Stimulated activated CD4-positive, alpha-beta T cell treated with anti-CD3 and anti-CD28 coated beads, TNF-alpha, amount 100 ng/mL, for 48 hours (primary cell): ENCODE measurements at places on chromosomes 7 and 10.
A peak's percentile ranks its signal among the peaks of the same experiment; 100 is the strongest.

DNA sequence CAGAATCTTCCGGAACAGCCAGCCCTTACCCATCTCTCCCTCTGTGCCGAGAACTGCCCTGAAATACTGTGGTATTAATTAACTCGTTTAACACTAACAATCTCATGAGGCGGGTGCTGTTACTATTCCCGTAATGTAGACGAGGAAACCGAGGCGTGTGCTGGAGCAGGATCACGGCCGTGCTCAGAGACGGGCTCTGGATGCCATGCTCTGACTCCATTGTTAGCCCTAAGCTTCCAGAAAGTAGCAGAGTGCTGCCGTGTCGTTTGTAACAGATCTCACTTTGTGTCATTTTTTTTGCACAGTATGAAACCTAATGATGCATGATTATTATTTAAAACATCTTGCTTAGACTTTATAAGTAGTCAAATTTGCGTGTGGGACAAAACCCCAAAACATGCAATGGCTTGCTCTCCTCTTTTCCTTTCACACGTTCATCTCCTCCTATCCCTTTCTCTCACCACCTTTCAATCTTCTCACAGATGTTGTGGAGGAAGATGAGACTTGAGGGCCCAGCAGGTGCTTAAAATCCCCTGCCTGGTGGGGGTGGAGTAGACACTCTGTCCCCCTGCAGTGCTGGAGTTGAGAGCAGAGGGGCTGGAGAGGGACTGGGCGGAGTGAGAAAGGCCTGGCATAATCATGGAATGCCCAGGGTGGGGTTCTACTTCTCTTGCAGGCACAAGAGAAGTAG lies 482 bp upstream of the ACTR3C start:
- no peak for DNase-seq

- DNase-seq: no peak
These were observed 237.5 kb upstream of the GNAI1 start for GRCh38 chr7:79897166-79897565.

GRCh38 chr10:99341860-99342490 lies 12.8 kb downstream of the CNNM1 start:
- no peak for DNase-seq

DNA sequence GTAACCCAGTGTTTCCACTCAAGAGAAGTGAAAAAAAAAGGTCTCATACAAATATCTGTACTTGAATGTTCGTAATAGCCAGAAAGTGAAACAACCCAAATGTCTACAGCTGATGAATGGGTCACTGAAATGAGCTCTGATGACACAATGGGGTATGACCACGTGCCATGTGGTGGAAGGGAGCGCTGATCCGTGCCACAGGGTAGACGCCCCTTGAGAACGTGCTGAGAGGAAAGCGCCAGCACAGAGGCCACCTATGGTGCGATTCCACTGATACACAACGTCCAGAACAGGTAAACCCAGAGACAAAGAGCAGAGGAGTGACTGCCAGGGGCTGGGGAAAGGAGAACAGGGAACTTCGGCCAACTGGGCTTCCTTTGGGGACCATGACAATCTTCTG lies 50.3 kb downstream of the MAD1L1 start:
- DNase-seq: no peak

DNA sequence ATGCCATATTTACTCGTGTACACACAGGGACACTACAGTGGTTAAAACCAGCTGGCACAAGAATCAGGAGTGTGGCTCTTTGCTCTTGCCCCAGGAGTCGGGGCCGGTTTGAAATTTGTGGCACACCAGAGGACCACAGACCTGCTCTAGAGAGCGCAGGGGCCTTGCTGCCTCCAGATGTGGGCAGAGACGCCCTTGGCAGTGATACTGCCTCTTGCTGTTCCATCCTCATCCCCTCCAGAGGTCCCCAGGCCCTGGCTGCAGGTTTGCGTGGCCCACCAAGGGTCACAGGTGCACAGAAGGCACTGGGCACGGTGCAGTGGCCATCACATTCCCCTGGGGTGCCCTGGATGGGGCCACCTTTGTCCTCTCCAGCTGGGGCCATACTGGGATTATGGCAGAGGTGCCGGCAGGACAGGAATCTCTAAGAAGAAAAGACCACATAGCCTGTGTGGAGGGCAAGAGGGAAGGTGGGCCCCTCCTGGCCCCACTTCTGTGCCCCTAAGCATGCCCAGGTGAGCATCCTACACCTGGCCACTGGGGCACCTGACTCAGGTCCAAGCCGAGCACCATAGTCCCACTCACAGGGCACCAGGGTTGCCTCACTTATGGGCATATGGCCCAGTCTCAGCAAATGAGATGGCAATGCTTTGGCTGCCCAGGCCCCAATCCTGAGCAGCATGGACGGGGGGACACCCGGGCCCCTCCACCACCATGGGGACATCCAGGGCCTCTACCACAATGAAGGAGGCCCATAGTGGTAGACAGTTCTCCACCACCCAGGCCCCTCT lies 45.6 kb downstream of the FOXL3 start:
- no peak for DNase-seq

DNA sequence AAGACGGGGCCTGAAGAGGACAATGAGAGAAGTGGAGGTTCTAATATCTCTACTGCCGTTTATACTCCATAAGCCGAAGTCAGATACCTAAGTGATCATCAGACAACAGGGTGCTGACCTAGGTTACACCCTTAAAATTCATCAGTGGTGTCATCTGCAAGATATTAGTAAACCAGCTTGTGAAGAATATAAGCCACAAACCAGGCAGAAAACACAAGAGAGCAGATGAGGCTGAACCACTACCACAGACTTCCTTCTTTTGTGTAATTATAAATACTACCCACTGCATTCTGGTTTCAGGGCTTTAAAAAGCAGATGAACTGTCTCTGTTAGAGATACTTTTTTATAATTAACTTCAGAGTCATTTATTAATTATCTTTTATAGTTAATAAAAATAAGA lies 69.0 kb upstream of the LRRC17 start:
- no peak for DNase-seq

- no peak for DNase-seq
These were observed 1083.9 kb downstream of the SORCS3 start for GRCh38 chr10:105725007-105725406.

- no peak for DNase-seq
These were observed 90.0 kb downstream of the DYNC2I1 start for GRCh38 chr7:158946329-158946728.

- no peak for DNase-seq
These were observed 152.3 kb downstream of the CELF2 start for GRCh38 chr10:11169976-11170375.

DNA sequence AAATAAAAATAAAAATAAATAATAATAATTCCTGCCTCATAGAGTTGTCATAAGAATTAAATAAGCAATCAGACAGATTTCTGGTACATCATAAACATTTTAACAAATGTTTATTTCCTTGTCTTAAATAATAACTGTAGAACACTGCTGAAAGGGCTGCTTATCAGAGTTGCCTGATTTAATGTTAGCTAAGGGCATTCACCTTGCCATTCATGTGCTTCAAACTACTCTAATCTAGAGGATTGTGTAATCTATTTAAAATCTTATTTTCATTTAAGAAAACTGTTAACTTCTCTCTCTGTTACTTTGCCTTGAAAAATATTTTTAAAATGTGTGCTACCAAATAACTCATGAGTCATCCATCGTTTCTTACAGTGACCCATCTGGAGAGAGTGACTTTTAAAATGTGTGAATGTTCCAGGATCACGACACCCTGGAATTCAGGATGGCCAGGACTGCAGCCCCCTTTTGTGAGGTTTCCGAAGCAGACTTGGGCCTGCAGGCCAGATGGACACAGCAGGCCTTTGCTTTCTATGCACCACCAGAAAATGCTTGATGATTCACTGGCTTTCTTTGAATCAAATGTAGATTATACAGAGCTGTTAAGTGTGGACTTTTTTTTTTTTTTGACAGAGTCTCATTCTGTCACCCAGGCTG lies 109.1 kb upstream of the TNS3 start:
- no peak for DNase-seq

DNA sequence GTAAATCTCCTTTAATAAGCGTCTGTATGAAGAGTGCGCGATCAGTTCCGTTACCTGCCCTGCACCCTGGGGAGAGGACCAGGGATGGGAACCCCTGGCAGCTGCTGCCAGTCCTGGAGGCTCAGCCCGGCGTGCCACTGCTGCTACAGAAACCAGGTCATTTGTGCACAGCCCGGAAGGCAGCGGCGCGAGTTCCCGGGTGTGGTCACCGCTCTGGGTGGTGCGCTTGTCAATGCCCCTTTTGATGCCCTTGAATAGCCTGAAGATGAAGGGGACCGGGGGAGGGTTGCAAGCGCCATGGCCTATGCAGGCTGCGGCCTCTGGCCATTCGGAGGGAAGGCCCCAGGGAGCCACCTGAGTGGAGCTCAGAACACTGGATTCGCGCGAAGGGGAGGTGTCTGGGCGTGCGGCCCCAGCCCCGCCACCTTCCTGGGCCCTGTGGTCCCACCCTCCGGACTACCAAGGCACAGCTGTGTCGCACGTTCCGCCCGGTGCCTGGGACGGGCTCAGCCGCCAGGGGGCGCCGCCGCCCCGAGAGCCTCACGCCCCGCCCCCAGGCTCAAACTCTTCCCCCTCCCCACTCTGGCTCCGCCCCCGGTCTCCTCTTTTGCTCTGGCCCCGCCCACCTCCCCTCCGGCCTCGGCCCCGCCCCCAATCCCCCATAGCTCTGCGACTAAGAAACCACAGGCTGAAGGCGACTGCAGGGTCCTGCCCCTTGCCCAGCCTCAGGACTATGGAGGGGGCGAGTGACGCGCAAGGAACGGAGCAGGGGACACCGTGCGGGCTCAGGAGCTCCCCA lies 16.5 kb downstream of the AP5Z1 start:
- peak; percentile 60 for DNase-seq

- DNase-seq: peak; percentile 82
These were observed at the start of gene ASL for GRCh38 chr7:66075590-66076461. ASL (plus strand) TSS chr7:66075819; CDS start chr7:66076082, 263 bp downstream.

- no peak for DNase-seq
These were observed 247.0 kb downstream of the SNX10 start for GRCh38 chr7:26538689-26539088.

GRCh38 chr10:13383399-13383761 lies 35.3 kb upstream of the SEPHS1 start:
- no peak for DNase-seq

- DNase-seq: no peak
These were observed 6.8 kb upstream of the TAS2R60 start for GRCh38 chr7:143436325-143436946.

GRCh38 chr10:93799155-93799708 lies 41.5 kb downstream of the LGI1 start:
- DNase-seq: no peak

- no peak for DNase-seq
These were observed 92.0 kb upstream of the BMPER start for GRCh38 chr7:33813331-33813730.

DNA sequence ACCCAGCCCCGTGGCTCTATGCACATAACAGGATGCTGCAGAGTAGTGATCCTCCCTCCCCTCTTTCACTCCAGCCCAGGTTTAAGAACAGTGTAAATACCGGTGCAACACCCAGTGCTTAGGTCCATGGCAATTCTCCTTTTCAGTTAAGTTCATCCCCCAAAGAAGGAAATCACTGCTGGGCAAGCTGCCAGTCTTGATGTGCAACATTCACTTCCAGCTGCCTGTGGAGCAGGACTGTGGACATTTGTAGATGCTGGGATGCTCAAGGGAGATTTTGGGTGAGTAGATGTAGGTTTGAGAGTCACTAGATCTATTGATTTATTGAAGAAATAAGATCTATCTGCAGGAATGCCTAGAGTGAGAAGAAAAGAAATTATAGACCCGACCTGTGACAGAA lies 294.3 kb upstream of the KIAA1217 start:
- DNase-seq: no peak

GRCh38 chr10:119454316-119454715 lies 88.2 kb downstream of the RGS10 start:
- DNase-seq: no peak

GRCh38 chr7:140235114-140235513 lies 58.3 kb upstream of the KDM7A start:
- no peak for DNase-seq

DNA sequence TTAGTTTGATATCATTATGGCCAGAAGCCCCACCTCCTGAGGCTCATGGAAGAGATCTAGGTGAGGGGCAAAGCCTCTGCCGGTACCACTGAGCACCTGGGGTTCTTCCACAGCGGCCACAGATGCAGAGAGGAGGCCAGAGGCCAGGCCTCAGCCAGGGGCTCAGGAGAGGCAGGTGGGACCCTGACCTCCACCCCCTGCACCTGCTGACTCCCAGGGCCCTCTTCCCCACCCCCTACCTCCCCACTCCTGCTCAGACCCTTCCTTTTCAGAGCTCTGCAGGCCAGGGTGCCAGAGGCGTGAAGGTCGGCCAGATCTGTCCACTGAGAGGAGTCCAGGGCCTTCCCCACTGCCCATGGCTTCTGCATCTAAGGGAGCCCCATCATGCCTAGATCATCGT lies 178.7 kb upstream of the PPP2R2D start:
- DNase-seq: no peak

DNA sequence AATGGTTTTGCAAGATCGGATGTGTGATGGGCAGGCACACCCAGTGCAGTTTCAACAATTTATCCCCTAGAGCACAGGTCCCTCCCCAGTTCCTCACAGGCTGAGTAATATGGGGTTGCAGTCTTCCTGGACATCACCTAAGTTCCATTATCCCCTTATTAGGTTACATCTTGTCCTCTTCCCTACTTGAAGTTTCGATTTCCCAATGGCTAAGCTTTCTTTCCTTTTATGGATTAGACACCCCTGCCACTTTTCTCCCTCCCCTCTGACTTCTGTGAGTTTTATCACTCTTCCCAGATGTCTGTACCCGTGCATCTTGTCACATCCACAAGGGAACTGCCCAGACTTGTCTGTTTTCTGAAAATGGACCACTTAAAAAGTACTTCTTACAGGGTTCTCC lies 2.4 kb upstream of the NIPSNAP2 start:
- DNase-seq: no peak

DNA sequence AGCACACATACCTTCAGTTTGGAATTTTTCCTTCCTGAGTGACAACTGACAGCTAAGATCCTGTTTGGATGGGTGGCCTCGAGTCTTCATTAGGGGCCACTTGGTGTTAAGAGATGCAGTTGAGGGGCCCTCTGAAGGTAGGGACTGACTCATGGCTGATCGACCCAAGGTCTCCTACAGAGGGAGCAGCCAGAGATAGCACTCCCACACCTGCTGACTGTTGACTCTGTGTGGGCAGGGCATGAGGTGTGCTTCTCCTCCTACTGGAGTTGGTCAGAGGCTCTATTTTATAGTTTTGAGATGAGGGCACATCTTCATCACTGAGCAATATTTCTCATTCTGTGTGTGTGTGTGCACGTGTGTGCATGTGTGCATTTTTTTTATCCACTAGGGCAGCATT lies 378.8 kb upstream of the PODXL start:
- DNase-seq: no peak

DNA sequence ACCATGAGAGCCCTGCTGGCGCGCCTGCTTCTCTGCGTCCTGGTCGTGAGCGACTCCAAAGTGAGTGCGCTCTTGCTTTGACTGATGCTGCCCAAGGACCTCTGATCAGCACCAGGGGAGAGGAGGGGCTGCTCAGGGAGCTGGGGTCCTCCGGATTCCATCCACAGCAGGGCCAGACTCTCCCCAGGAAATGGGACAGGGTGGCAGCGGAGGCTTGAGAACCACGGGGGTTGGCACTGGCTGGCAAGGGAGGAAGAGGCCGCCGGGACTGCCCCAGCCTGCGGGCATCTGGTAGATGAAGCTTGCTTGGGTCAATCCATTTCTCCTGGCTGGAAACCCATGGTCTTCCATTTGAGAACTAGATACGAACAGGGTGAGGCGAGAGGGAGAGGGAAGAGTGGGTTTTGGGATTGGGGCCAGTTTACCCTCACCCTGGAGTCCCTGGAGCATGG lies 647 bp downstream of the PLAU start:
- DNase-seq: no peak
